ENCODE measurements at places on chromosomes 3 and 15.

DNA sequence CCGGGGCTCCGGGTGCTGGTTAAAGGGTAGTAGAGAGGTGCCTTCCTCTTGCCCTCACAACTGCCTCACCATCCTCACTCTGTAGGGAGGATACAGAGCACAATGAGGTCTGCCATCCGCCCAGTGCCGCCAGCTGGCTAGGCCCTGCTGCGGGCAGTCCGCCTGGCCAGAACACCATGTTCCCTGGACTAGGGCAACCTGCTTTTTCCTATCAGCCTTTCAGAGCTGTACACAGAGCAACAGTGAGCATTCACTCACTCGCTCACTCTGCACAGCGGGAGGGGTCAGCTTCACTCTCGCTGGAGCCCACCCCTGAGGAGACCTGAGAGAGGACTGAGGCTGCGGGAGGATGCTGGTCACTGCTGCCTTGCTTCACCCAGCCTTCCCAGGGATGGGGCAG lies 218.7 kb upstream of the CHRNA7 start:
- DNase-seq, result no peak

GRCh38 chr3:178966299-178967176 lies 105.1 kb downstream of the ZMAT3 start:
- DNase-seq, result peak; percentile 3

GRCh38 chr3:13015286-13016082 lies 57.7 kb downstream of the IQSEC1 start:
- DNase-seq, result peak; percentile 39

DNA sequence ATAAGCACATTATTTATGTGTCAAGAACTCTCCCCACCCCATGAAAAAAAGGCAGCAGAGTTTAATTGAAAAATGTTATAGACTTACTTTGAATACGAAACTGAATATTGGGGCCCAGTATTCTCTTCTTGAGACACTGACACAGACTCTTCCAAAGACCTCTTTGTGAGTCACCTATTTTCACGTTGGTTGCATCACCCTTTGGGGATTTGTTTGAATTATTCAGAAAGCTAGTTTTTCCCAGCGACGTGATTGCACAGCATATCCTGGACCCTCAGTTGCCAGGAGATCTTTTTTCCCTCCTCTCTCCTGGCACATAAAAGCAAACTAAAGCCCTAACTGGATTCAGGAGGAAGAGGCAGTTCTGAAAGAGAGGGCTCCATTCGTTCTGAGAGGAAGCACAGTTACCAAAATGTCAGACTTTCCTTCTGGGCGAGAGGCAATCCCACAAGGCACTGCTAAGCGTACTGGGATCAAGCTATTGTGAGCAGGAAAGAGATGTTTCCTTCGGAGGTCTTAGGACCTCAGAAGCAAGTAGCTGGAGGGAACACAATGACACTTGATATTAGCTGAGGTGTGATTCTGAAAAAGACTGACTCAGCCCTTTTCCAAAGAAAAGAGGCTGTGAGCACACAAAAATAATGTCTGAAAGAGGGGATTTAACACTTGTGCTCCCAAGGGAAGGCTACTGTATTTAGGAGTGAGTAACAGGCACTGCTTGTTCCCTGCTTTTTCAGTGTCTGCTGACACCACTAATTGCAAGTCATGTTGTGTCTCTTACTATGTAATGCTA lies 65.8 kb upstream of the CADPS start:
- DNase-seq, result no peak

DNA sequence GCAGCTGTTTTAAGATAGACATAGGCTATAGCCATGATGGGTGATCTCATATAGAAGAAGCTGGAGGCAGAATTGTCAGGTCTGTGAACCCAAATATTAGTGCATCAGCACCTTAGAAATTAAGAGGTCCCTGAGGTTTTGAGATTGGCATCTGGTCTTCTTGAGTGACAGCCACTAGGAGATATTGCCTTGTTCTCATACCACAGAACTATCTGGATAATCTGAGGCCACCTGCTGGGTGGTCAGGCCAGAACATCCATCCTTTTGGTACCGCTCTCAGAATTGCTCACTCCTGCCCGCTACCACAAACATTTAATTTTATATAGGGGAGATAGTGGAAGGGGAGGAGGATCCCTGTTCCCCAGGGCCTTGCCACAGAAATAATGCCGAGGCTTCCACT lies 210.6 kb upstream of the ZPLD1 start:
- DNase-seq, result peak; percentile 13

DNA sequence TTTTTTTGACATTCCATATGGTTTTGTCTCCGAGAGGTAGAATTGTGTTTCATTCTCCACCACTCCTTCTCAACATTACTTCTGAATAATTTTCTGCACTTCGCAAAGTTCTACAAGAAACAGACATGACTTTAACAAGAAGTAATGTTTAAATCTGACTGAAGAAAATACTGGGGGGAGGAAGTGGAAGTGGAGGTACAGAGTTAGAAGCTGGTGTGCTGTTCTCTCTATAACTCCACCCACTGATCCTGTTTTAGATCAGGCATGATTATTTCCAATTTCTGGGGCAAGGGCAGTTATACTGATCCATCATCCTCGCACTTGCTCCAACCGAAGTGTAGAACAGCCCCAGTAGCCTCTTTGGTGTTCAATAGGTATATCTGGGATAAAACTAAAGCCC lies 9.2 kb upstream of the MCCC1 start:
- no peak for DNase-seq

DNA sequence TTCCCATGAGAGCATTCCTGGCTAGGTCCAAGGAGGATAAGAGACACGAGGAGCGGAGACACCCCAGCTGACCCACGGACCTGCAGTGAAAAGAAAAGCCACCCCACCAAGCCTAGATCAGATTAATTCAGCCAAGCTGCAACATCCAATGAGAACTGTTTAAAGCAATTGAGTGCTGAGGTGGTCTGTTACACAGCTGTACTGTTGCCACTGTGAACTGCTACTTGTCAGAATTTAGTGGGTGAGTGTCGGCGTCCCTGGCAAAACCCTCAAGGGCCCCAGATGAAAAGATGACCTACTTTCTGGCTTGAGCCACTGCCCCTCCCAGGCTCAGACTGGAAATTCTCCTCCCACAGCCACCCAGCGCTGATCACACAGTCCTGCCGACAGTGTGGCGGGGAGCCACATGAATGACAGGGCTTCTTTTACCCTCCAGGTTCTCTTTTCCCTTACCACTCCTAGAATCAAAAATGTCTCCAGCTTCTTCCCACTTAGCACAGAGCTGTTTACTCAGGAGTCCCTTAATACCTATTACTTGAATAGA lies 26.4 kb upstream of the KBTBD12 start:
- DNase-seq, result no peak

GRCh38 chr3:190064112-190064511 lies 56.6 kb downstream of the P3H2 start:
- no peak for DNase-seq

DNA sequence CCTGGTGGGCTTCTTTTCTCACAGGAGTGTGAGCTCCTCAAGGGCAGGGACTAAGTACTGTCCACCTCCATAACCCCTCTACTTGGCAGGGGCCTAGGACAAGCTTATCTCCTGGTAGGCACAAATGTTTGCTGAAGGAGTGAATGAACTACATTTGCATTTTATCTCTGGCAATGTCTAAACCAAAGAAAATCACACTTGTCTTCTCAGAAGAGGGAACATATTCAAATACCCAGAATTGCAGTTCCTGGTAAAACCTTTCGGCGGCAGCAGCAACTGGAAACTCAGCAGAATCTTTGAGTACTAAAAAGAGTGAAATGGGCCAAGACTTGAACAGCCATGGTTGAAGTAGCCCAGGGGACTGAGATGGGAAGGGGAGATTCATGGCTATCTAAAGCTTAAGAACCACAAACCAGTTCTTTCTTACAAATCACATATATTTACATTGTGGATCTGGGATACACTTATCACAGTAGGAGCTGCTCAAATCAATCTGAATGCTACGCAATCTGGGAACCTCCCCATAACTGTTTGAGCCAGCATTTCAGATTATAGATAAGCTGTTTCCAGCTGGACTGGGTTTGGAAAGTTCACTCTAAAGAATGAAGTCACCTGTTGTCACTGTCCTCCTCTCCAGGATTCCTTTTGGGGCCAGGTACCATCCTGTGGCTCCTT lies 18.7 kb upstream of the PTPN9 start:
- peak; percentile 77 for DNase-seq
